AG04449 (cell line): ENCODE measurements at places on chromosomes 4 and X.

DNA sequence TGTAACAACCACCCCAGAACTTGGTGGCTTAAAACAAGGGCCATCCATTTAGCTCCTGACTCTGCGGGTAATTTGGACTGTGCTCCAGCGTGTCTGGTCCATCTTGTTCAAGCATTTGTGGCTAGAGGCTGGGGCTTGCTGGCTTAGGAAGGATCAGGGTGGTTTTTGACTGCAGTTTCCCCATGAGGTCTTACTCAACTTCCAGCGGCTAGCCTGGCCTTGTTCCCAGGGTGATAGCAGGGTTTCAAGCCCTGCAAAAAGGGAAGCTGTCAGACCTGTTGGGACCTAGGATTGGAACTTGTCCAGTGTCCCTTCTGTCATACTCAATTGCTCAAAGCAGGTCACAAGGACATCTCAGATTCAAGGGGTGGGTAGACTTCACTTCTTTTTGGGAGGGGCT, 205.9 kb downstream of the STIM2 start:
- DNase-seq: no peak

GRCh38 chr4:184528051-184528450, 53.7 kb upstream of the IRF2 start:
- DNase-seq: no peak

- peak; percentile 41 for DNase-seq
Observed at GRCh38 chr4:4574792-4575191, 32.9 kb upstream of the STX18 start.

GRCh38 chr4:95051702-95052020, 293.9 kb downstream of the BMPR1B start:
- DNase-seq: no peak

DNA sequence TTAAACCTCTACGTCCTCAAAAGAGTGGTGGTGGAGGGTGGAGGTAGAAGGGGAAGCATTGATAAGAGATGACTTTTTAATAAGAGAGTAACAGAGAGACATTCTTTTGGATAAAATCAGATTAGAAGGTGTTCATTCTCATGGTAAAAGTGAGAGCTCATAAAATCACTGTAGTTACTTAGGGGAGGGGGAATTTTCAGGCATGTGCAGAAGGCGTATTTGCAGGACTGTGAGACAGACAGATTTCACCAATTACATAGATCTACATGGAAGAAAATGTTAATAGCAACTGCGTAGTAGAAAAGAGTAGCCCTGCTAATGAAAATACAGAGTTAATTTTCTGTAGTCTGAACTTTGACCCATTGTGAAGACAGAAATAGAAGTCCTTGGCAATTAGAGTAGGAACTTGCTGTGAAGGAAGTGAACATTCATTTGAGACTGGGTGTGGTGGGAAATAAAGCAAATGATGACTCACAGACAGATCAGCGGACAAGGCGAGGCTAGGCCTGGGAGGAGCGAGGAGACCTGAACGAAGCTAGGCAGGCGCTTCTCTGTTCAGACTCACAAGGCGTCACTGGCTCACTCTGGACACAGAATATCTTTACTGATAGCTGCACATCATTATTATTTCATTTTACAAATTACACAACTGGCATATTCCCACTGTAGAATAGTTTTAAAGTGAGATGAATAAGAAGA, 57.2 kb upstream of the FAM9C start:
- no peak for DNase-seq

GRCh38 chr4:100569196-100569595, 51.4 kb upstream of the EMCN start:
- no peak for DNase-seq

GRCh38 chrX:39965051-39965573, 132.6 kb downstream of the BCOR start:
- no peak for DNase-seq

DNA sequence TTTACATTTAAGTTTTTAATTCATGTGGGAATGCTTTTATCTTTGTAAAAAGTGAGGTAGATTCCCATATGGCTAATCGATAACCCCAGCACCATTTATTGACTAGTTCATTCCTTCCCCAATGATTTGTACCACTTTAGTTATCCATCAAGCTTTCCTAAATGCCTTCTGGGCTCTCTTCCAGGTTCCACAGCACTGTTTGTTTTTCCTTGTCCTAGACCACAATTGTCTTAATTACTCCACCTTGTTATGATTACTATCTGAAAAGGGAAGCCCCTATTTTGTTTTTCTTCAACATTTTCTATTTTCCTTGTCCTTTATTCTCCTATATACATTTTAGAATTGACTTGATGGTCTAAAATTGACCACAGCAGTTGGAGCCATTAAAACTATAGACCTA, 48.5 kb upstream of the GPRIN3 start:
- DNase-seq: no peak

DNA sequence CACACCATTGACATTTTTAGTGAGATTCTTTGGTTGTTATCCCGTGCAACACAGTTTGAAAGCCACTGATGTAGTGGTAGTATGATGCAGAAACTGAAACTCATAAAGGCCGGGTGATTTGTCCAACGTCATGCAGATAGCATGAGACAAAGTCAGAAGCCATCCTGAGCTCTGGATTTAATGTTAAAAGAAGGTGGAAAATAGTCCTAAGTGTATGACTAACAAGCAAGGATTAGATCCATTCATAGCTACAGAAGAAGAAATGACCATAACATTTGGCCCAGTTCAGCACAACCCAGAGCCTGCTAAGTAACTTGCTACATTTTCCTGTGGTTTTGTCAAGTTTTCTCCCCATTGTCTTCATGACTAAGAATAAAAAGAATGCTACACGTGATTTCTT, 142.4 kb downstream of the AMELX start:
- DNase-seq: peak; percentile 67

DNA sequence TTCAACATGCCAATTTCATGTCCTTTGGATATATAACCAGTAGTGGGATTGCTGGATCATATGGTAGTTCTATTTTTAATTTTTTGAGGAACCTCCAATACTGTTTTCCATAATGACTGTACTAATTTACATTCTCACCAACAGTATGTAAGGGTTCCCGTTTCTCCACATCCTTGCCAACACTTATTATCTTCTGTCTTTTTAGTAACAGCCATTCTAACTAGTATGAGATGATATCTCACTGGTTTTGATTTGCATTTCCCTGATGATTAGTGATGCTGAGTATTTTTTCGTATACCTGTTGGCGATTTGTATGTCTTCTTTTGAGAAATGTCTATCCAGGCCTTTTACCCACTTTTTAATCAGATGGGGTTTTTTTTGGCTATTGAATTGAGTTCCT, 133.5 kb upstream of the MED14 start:
- DNase-seq: no peak

DNA sequence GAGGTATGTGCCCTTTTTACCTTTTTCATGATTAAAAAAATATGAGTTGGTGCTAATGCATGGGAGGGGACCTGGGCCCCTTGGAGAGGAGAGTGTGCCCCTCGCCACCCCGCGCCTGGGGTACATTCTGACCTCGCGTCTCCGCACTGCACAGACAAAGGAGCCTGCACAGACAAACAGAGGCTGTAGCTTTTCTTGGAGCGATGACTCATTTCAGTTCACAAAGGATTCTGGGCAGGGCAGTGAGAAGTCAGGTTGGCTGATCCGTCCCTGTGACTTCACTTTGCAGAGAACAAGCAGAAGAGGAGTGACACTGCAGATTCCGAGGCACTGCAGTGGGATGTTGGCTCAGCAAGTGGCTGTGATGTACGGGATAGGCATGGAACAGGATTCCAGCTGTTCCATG, 82.9 kb downstream of the STOX2 start:
- DNase-seq: peak; percentile 42

DNA sequence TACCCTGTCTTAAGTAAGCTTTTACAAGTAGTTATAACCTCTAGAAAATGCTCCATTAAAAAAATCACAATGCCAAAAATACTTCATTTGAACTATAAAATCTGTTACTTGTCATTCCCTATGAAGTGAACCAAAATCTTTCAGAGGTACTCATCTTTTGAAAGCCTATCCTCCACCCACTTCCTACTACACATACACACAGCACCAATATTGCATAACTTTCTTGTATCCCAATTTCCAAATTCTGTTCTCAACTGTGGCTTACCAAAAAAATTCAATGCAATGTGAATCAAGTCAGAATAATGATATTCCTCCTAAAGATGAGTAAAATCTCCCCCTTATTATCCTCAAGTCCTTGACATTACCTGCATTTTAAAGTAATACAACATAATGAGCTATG, 15.9 kb downstream of the DHX15 start:
- no peak for DNase-seq

GRCh38 chr4:82802911-82803310, 4.3 kb upstream of the SCD5 start:
- DNase-seq: no peak

- no peak for DNase-seq
Observed at GRCh38 chrX:130984782-130985181, 73.4 kb upstream of the ARHGAP36 start.

DNA sequence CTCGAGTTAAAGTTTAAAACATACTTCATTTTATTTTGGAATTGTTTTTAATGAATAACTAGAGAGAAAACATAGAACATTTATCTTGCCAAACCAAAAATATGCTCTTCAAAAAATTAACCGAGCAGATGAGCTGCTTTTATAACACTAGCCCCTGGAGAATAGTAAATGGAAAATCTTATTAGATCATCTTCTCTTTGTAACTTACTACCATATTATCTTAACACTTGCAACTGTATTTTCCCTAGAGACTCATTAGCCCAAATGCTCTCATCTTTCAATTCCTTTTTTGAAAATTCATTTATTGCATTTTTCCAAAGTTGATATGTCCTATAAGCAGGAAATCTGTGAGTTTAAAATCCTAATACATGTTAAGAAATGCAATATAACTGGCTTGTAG, 143.3 kb downstream of the CAMK2D start:
- DNase-seq: no peak

- DNase-seq: no peak
Observed at GRCh38 chr4:87014284-87014782, 79.5 kb downstream of the AFF1 start.

DNA sequence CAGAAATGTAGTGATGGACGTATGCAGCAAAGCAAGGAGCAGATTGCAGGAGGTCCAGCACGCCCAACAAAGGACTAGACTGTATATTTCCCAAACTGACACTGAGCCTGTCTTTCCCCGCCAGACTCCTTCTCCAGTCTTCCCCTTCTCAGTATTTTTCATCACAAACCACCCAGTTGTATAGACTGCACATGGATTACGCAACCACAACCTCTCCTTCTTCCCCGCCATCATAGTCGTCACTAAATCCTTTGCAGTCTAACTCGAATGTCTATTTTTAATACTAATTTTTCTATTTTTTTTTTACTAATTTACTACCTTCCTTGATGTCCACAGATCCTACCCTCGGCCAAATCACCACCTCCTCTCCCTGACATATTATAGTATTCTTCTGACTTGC, 105.4 kb downstream of the MTNR1A start:
- DNase-seq: no peak

GRCh38 chrX:13064599-13065143, 20.3 kb upstream of the FAM9C start:
- DNase-seq: no peak

- no peak for DNase-seq
Observed at GRCh38 chr4:40881851-40882250, 132.1 kb downstream of the NSUN7 start.

- DNase-seq: peak; percentile 12
Observed at GRCh38 chrX:132292793-132293192, 73.5 kb upstream of the RAP2C start.

DNA sequence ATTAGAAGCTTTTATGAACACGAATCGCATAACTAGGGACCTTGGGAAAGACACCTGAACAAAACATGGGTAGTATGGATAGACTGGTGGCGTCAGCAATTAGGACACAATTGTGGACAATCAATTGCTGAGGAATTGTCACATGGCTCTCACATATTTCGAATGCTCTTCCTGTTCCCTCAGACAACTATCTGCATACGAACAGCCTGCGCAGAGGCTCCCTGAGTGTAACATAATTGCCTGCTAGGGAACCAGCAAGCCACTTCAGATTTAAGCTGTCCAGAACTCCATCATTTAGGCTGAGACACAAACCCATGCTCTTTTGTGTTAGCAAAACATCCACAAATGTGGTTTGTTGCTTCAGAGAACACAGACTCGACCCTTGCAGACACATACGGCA, 160.8 kb downstream of the MGST2 start:
- DNase-seq: no peak

GRCh38 chr4:106149026-106149425, 167.0 kb downstream of the TBCK start:
- DNase-seq: no peak

DNA sequence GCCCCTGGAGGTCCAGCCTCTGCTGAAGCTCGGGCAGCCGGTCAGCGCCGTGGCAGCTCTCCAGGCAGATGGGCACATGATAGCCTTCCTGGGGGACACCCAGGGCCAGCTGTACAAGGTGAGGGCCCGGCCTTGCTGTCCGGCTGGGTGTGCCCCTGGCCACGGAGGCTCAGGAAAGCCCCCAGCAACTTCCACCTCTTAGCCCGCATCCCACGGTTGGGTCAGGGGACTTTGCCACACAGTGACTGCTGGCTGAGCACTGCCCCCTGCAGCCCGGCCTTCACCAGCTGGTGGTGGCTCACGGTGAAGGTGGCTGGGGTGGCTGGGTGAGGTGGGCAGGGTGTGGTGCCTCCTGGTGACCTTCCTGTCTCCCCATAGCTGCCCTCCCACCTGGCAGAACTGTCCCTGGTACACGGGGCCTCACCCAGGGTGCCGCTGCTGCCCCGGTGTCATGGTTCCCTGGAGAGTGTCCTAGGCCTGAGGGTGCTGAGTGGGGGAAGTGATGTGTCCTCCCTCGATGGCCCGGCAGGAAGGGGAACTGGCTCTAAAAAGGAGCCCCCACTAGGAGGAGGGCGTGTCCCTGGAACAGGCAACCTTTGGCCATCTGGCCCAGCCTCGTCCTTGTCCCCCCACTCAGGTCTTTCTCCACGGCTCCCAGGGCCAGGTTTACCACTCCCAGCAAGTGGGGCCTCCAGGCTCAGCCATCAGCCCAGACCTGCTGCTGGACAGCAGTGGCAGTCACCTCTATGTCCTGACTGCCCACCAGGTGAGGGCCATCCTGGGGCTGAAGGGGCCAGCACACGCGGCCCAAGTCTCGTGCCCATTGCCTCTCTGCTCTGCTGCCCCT, 4.5 kb downstream of the PLXNB3 start:
- no peak for DNase-seq

GRCh38 chr4:112753333-112753732, 116.4 kb downstream of the LARP7 start:
- DNase-seq: no peak

- no peak for DNase-seq
Observed at GRCh38 chrX:120755066-120755846, 120.4 kb downstream of the CT47B1 start.

DNA sequence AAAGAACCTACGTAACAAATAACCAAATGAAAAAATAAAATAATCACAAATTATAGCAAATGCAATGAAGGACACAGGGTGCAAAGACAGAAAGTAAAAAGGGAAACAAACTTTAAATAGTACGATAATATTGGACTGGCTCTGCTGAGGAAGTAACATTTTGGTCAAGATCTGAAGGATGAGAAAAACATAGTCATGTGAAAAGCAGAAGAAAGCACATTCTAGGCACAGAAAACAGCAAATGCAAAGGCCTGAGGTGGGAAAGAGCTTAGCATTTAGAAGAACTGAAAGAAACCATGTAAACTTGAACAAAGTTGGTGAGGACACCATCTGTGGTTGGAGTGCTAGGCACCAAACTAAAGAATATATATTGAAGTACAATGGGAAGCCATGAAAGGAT, 111.2 kb downstream of the PPP3CA start:
- DNase-seq: no peak
